ENCODE measurements at places on chromosomes 6 and 20.

DNA sequence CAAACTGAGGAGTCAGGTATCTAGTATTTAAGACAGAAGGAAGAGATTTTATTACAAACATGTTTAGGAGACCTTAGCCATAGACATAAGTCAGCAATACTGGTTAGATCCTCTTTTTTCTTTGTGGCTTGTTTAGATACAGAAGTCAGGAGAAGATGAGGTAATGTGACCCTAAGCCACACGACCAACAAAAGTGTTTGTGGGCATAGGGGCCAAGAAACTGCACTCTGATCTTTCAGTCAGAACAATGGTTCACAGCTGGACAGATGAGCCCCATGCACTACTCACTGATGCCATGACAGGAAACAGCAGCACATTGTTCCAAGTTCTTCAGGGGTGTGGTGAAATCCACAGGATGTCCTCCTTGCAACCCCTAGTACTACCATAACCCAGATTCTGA, 238.5 kb upstream of the RAB32 start:
- DNase-seq, result no peak

- no peak for DNase-seq
Observed at GRCh38 chr20:40961686-40962640, 66.7 kb upstream of the TOP1 start.

DNA sequence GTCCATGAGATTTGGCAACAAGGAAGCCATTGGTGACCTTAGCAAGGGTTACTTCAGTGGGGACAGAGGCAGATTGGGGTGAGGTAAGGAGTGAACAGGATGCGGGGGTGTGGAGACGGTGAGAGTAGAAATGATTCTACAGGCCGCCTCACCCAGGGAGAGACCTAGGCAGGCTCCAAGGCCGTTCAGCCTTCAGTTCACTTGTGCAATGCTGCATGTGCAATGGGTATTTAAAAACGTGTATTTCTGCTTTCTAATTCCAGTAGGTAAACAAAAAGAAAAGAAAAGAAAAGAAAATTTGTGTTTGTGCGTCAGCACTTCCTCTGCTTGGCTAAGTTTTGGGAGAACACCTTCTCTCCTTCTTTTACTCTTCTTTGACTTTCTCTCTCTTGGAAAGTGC, 56.8 kb downstream of the BANF2 start:
- no peak for DNase-seq

DNA sequence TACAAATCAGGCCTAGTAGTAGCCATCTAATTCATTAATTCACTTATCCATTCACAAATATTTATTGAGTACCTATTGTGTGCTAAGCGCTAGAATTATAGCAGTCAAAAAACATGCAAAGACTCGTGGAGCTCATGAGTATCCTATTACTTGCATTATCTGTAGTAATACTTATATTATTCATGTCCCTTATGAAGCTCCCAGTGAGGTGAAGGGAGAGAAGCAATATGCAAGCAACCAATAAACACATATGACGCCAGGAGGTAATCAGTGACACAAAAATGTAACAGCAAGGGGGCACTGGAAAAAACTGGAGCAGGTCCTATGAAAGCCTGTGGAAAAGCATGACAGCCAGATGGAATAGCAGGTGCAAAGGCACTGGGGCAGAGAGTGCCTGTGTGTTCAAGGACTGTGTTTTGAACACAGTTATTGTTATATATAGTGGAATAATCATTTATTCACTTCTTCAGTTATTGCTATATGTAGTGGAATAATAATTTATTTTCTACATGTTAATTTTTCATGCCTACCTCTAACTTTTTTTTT, 109.5 kb downstream of the KIF13A start:
- DNase-seq, result no peak

DNA sequence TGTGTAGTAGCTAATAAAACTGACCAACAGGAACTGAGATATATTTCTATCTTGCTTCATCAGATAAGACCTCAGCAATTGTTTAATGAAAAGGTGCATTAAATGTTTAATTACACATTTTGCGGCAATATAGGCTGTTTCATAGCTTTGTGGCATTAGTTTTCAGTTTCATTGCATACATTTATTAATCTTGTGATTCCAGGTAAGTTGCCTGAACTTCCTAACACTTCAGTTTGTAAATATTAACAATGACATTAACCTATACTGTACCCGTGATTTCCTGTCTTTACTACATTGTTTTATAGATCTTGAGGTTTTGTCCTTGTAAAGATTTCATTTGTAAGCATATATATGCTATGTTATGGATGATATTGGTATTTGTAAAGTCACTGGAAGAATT, 66.5 kb downstream of the PKIB start:
- DNase-seq, result no peak

- DNase-seq, result no peak
Observed at GRCh38 chr6:160368670-160369069, 20.5 kb downstream of the SLC22A3 start.

DNA sequence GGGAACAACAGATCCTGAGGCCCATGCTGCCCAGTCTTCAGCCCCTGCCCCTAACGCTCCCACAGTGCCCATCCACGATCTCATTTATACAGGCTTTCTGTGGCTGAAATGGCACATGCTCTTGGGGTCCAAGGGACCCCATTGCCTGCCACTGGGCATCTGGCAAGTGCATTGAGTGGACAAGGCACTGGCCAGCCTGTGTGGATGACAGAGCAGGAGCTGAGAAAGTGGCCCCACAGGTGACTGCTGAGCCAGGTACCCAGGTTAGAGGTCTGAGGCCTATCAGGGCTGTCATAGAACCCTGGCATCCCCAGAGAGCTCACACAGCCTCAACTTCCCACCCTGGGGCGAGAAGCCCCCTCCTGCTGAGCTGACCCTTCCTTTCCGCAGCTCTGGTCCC, 86.0 kb upstream of the NXT1 start:
- no peak for DNase-seq

DNA sequence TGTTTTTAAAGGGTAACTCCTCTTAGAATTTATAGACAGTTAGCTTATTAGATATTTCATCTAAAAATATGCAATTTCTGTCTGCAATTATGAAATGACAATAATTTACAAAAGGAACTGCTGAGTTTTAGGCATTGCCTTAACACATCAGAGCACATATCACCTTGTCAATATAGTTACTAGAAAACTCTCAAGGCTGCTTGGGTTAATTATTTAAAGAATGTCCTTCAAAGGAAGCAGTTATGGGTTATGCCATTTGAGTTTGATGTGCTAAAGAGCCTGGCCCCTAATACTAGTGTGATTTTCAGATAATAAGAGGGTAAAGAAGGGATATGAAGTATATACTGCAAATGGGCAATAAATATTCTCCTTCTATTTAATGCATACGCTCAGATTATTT, 192.5 kb downstream of the EPHA7 start:
- no peak for DNase-seq

DNA sequence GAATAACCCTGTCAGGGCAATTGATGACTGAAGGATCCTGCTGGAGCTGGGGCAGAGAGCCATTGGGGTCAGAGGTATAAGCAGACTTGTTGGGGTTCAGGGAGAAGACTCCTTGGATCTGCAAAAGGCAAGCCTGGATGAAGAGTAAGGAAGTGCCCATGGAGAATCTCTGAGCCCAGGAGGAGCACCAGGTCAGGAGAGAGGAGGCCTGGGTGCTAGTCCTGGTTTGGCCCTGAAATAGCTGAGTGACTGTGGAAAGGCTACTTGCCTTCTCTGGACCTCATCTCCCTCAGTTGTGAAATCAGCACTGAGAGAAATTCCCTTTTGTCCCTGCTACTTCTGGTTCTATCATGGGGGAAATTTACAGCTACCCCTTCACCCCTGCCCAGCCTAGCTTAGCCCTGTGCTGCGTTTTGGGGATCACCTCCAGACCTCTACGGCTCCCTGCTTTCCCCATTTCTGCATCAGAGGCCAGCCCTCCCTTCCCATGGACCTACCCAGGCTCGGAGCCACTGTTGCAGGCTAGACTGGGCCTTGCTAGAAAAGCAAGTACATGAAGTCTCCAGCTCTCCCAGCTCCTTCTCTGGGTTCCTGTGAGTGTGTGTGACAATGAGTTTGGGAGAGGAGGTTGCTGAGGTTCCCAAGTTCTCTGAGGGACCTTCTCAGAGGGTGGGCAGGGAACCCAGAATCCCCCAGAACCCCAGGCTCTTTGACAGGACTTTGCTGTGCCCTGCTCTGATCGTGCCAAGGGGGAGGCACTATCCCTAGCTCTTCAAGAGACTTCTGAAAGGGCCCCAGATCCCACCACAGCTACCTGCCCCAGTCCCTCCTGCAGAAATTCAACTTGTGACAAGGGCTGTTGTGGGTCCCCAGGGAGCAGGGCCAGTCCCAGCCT, 2.3 kb upstream of the NCR2 start:
- DNase-seq, result no peak

- peak; percentile 32 for DNase-seq
Observed at GRCh38 chr6:167152862-167153261, 4.9 kb downstream of the GPR31 start.

- no peak for DNase-seq
Observed at GRCh38 chr6:134634966-134635365, 314.9 kb downstream of the ALDH8A1 start.

DNA sequence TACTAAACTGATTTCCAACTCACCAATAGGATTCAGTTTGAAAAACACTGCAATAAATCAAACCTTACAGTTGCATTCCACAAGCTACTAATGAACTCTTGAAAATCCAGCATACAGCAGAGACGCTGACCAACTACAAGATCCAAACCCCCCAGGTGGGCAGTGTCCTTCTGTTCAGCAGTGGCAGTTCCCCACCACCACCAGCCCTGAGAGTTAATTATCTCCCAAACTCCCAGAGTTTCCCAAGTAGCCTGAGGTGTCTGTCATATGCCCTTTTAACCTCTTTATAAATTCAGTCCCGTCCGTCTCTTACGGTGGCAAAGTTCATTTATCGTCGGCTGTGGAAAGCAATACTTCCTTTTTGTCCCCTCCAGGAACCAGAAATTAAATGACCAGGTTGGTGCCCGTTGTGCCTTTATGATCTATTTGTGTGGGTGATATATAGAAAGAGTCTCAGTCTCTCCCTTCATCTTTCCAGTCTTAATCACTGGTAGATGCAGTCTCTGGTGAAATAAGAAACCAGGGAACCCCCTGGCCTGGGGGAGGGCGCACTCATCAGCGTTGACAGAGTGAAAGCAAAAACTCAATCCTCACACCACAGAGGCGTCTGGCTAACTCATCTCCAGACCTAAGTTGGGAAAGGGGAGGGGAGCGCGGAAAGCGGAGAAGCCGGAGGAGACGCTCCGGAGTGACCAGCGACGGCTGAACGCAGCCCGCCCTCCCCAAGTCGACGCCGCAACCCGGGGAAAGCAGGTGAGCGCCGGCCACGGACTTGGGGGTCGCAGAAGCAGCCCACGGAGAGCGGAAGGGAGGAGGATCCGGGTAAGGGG, 717 bp downstream of the MRPL14 start:
- peak; percentile 93 for DNase-seq

GRCh38 chr20:54178256-54178655, 4.5 kb upstream of the CYP24A1 start:
- no peak for DNase-seq

GRCh38 chr20:2794202-2794748, 6.2 kb downstream of the CPXM1 start:
- no peak for DNase-seq

DNA sequence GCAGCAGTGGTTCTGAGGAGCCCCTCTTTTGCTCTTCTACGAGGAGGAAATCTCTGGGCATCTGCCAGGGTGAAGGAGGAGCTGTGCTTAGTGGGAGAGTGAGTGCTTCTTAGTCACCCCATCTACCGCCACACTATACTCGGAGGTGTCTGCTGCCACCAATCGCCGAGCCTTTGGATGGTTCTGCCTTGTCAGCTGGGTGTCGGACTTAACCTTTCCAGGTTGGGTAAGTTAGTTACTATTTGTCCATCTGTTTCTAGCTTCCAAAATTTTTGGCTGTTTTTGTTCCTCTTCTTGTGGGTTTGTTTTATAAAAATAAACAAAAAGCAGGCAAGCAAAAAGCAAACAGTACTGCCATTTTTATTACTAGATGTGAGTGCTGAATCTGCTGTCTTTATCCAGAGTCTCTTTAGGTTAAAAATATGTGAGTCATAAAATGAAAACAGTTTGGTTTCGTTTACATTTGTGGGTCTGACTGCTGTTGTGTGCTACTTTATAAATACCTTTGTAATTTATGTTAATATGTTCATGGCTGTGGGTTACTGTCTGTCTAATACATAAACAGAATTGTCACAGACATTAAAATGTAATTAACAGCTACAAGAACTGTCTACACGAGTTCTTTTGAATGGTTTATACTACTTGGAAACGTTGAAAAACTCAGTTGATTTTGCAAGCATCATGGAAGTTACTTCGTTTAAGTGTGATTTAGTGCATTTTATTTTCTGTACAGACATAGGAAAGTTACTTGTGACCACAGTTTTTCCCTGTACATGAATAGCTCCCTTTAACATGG, 89.2 kb downstream of the ARID1B start:
- peak; percentile 22 for DNase-seq

Data from activated CD4-positive, alpha-beta T cell treated with anti-CD3 and anti-CD28 coated beads, Interleukin-2, amount 50 U/mL, for 48 hours (primary cell).